ENCODE measurements at places on chromosomes 7 and 10.

GRCh38 chr10:115624448-115624847 is 531.3 kb downstream of the ATRNL1 start:
- DNase-seq = no peak

DNA sequence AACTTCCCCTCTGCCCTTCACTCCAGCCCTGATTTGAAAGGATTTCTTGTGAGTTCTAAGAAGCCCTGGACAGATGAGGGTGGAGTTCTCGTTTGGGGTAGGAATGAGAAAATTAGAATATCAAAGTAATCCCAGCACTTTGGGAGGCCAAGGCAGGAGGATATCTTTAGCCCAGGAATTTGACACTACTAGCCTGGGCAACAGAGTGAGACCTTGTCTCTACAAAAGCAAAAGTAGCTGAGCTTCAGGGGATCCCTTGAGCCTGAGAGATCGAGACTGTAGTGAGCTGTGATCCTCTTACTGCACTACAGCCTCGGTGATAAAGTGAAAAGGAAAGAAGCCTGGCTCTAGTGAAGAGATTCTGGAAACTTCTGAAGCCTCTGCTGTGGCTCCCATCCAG is 76.2 kb downstream of the TET1 start:
- DNase-seq = no peak

DNA sequence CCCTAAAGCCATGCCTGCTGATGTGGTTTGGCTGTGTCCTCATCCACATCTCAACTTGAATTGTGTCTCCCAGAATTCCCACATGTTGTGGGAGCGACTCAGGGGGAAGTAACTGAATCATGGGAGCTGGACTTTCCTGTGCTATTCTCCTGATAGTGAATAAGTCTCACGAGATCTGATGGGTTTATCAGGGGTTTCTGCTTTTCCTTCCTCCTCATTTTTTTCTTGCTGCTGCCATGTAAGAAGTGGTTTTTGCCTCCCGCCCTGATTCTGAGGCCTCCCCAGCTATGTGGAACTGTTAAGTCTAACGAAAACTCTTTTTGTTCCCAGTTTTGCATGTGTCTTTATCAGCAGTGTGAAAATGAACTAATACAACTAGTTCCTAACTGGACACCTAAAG is 11.8 kb downstream of the MACROH2A2 start:
- DNase-seq = no peak

GRCh38 chr7:120857588-120858573 is at the start of gene TSPAN12:
TSPAN12 (minus strand) TSS chr7:120858144; CDS start chr7:120856763, 1,381 bp downstream.
- peak; percentile 38 for DNase-seq

GRCh38 chr7:90710466-90710850 is 114.3 kb downstream of the CDK14 start:
- no peak for DNase-seq

GRCh38 chr10:84166620-84167288 is 6.8 kb upstream of the GPR15LG start:
- no peak for DNase-seq

DNA sequence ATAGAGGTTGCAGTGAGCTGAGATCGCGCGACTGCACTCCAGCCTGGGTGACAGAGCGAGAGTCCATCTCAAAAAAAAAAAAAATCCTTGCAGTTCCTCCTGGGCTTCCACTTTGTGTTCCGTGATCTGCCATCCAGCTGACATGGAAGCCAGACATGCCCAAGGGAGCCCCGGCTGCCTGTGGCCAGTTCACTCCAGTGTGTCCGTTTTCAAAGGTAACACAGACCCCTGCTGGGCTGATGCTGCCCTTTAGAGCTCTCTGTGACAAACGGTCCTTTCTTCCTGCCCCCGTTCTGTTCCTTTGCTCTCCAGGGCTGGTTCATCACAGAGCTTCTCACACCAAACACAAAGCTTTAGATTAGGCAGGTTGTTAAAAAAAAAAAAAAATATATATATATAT is 130.8 kb downstream of the CUL2 start:
- no peak for DNase-seq

GRCh38 chr7:129213828-129214227 is 11.0 kb upstream of the AHCYL2 start:
- peak; percentile 8 for DNase-seq

DNA sequence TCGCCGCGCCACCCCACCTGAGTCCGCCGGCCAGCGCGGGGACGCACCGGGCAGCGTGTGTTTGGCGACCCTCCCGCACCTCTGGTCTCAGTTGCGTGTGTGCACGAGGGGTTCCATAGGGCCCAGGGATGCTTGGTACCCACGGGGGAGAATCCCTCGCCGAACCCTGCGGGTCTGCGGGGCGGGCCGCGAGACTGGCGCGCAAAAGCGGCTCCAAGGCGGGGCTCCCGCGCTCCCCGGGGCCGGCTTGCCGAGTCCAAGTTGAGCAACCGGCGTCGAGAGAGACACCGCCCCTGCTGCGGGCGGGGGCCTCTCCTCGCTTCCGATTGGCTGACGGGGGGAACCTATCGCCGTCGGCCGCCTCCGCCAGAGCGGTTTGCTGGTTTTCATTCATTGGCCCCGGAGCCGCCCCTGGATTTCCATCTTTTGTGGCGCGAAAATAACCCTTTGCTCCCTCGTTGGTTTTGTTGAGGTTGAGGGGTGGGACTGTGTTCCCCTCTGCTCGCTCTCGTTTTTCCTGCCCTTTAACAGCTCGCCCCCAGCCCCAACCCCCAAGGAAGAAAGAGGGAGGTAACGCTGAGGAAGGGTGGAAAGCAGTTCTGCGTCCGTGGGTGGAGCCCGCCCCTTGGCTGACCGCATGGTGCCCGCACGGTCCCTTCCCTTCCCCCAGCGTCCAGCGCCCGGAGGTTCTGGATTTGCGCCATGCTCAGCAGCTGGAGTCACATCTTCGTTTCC is 4.0 kb upstream of the IGF2BP3 start:
- DNase-seq = peak; percentile 91

GRCh38 chr10:93154531-93154930 is 80.8 kb downstream of the CYP26A1 start:
- no peak for DNase-seq

- no peak for DNase-seq
Measured at GRCh38 chr10:74900297-74900696, 73.9 kb downstream of the KAT6B start.

- DNase-seq = no peak
Measured at GRCh38 chr7:620056-620455, 100.4 kb upstream of the PDGFA start.

GRCh38 chr10:115867305-115867704 is 405.7 kb downstream of the GFRA1 start:
- no peak for DNase-seq

GRCh38 chr10:73161662-73162061 is 6.1 kb downstream of the ECD start:
- DNase-seq = no peak

GRCh38 chr10:99938563-99938962 is 71.2 kb downstream of the DNMBP start:
- no peak for DNase-seq

DNA sequence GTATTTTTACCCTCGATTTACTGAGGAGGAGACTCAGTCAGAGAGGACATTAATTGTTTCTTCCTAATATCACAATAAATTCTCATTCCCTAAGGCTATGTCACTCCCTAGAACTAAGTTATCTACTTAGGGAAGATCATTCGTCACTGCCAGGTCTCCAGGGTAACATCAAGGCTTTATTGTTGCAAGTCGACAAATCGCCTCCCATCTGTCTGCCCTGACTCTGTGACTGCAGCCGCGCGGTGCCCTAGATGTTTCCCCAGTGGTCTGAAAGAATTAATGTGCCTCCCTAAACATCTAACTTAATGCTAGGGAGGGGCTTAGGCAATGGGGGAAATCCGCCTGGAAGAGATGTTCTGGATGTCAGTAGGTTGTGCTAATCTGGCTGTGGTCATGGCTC is 558.8 kb upstream of the C7orf33 start:
- no peak for DNase-seq

Data from GDM1 (cell line).